ENCODE measurements at places on chromosomes 13 and 19.
A peak's percentile ranks its signal among the peaks of the same experiment; 100 is the strongest.

GRCh38 chr13:110215606-110216005 is 91.4 kb downstream of the COL4A1 start:
- no peak overlapping the region for H3K27ac ChIP-seq
- DNase-seq: no peak
- H3K4me1 ChIP-seq: no peaks in the 10 kb centered on the region
- H3K36me3 ChIP-seq: peaks cover 5% of the 10 kb centered on the region

- H3K4me3 ChIP-seq: no peak overlapping the region
- H3K4me1 ChIP-seq: peaks cover 32% of the 10 kb centered on the region
- H3K27me3 ChIP-seq: no peaks in the 10 kb centered on the region
- no peak for DNase-seq
- H3K36me3 ChIP-seq: peaks cover 1% of the 10 kb centered on the region
Observed at GRCh38 chr19:46953955-46954501, 65.6 kb upstream of the NPAS1 start.

DNA sequence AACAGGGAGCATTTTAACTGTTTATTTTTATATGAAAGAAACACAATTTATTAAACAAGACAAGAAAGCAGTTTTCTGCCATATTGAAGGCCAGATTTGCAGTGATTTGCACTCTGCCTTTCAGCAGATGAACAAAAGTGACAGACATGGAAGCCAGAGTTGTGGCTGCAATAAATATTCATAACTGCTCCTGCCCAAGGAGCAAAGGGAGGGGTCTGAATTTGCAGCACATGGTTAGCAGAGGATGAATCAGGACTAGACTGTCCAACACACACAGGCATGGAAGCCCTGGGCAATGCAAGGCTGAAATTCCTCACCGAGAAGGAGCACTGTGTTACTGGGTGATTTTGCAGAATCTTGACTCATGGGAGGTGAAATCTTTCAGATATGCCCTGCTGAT is 418.2 kb downstream of the DCT start:
- no peaks in the 10 kb centered on the region for H3K36me3 ChIP-seq
- DNase-seq: no peak
- no peak overlapping the region for H3K27ac ChIP-seq

DNA sequence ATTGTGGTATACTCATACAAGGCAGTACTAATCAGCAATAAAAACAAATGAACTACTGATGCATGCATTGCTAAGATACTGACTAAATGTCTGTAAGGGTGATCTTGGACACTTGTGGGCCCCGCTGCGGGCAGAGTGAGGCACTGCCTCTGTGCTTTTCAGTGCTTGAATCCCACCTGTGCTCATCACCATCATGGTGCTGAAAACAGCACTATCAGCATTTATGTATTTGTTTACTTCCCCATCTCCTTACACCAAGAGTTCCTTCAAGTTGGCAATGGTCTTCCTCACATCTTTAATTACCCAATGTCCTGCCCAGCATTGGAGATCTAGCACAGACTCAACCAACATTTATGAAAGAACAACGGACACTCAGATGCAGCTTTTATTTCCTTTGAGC is 193.7 kb upstream of the RFC3 start:
- no peak for DNase-seq
- H3K27ac ChIP-seq: no peak overlapping the region
- no peak overlapping the region for H3K4me3 ChIP-seq
- no peaks in the 10 kb centered on the region for H3K27me3 ChIP-seq
- H3K36me3 ChIP-seq: no peaks in the 10 kb centered on the region

- H3K27ac ChIP-seq: no peak overlapping the region
- H3K27me3 ChIP-seq: no peaks in the 10 kb centered on the region
- peaks cover 5% of the 10 kb centered on the region for H3K36me3 ChIP-seq
Observed at GRCh38 chr19:5078182-5078581, 109.3 kb downstream of the KDM4B start.

- H3K27me3 ChIP-seq: no peaks in the 10 kb centered on the region
- DNase-seq: no peak
- no peaks in the 10 kb centered on the region for H3K4me1 ChIP-seq
- H3K36me3 ChIP-seq: no peaks in the 10 kb centered on the region
- H3K4me3 ChIP-seq: no peak overlapping the region
Observed at GRCh38 chr19:33134571-33135041, 2.7 kb downstream of the WDR88 start.

DNA sequence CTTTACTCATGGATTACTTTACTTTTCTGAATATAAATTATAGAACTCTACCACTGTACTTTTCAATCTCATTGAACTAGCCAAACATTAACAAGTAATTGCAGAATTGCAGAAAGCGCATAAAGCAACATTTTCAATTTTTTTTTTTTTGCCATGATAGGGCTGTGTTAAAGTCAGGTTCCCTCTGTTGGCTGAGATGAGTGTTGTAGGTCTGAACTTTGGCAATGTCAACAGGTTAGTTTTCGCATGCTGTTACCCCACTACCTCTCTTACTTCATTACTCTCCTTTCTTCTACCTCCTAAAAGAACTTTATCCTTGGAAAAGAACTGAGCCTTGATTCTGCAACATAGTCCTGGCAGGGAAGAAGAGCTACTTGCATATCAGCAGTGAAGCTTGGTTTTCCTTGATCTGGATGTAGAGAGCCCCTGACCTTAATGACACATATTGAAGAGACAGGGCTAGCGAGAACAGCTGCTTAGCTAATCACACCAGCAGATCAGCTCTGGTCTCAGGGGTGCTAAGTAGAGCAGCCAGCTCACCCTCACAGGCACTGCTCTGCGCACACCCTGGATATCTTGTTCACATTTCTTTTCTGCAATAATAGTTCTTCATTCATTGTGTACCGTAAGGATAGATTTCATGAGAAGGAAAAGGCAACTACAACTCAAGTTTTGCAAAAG is 119.5 kb downstream of the FLT1 start:
- H3K36me3 ChIP-seq: no peaks in the 10 kb centered on the region
- H3K4me3 ChIP-seq: no peak overlapping the region
- H3K27ac ChIP-seq: no peak overlapping the region
- no peaks in the 10 kb centered on the region for H3K27me3 ChIP-seq
- no peak for DNase-seq
- H3K4me1 ChIP-seq: no peaks in the 10 kb centered on the region

GRCh38 chr13:50131920-50132903 is 117.0 kb downstream of the KCNRG start:
- DNase-seq: no peak
- H3K27ac ChIP-seq: no peak overlapping the region
- H3K4me1 ChIP-seq: peaks cover 9% of the 10 kb centered on the region

- H3K36me3 ChIP-seq: no peaks in the 10 kb centered on the region
- DNase-seq: no peak
- no peaks in the 10 kb centered on the region for H3K27me3 ChIP-seq
- peaks cover 13% of the 10 kb centered on the region for H3K4me1 ChIP-seq
Observed at GRCh38 chr13:33490461-33491327, 205.1 kb upstream of the STARD13 start.

DNA sequence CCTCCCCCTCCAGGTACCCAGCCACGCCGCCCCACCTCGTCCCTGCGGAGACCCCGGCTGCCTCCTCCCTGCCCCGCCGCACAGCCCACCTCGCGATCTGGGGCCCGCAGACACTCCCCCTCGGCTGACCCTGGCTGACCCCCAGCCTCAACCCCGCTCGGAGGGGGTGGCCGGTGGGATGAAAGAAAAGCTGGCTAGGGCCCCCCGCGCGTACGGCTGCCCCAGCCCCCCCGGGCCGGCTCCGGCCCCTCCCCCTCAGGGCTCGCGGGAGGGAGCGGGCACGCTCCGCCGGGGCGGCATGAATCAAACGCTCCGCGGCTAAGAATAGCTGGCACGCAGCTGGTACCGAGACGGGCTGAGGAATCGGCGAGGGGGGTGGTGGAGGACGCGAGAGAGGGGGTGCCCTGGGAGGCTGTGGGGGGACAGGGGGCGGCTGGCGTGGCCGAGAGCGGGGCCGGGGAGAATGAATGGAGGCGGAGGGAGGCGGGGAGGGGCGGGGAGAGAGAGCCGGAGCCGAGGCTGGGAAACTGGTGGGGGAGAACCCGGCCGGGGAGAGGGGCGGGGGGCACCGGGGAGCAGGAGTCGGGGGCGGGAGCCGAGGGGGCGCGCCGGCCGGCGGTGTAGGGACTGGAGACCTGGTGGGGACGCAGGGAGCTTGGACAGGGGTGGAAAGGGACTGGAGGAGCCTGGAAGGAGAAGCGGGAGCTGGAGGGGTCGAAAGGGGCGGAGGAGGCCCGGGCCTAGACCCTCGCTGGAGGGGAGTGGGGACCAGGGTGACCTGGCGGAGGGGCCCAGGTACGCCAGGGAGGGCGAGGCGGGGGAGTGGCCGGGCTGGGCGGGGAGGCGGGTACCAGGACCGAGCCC is 1.1 kb downstream of the SHANK1 start:
- no peak overlapping the region for H3K27ac ChIP-seq
- H3K36me3 ChIP-seq: no peaks in the 10 kb centered on the region
- H3K4me1 ChIP-seq: peaks cover 7% of the 10 kb centered on the region
- DNase-seq: no peak
- H3K27me3 ChIP-seq: peaks cover 31% of the 10 kb centered on the region

- no peaks in the 10 kb centered on the region for H3K27me3 ChIP-seq
- peaks cover 6% of the 10 kb centered on the region for H3K4me1 ChIP-seq
- H3K4me3 ChIP-seq: no peak overlapping the region
- no peak for DNase-seq
- no peaks in the 10 kb centered on the region for H3K36me3 ChIP-seq
Observed at GRCh38 chr19:45804959-45805230, 10.2 kb downstream of the RSPH6A start.

GRCh38 chr19:739998-740715 is 10.8 kb upstream of the MISP start:
- no peaks in the 10 kb centered on the region for H3K4me1 ChIP-seq
- H3K36me3 ChIP-seq: no peaks in the 10 kb centered on the region
- no peaks in the 10 kb centered on the region for H3K27me3 ChIP-seq

GRCh38 chr19:19540715-19541515 is 2.9 kb downstream of the CILP2 start:
- no peaks in the 10 kb centered on the region for H3K36me3 ChIP-seq
- peak overlapping the region; percentile 25 for H3K4me3 ChIP-seq
- H3K27ac ChIP-seq: no peak overlapping the region
- H3K27me3 ChIP-seq: peaks cover 39% of the 10 kb centered on the region
- H3K4me1 ChIP-seq: peaks cover 8% of the 10 kb centered on the region

GRCh38 chr13:33213024-33213768 is 72.4 kb downstream of the STARD13 start:
- peaks cover 57% of the 10 kb centered on the region for H3K4me1 ChIP-seq
- DNase-seq: no peak
- H3K36me3 ChIP-seq: peaks cover 3% of the 10 kb centered on the region
- peak overlapping the region; percentile 16 for H3K4me3 ChIP-seq

DNA sequence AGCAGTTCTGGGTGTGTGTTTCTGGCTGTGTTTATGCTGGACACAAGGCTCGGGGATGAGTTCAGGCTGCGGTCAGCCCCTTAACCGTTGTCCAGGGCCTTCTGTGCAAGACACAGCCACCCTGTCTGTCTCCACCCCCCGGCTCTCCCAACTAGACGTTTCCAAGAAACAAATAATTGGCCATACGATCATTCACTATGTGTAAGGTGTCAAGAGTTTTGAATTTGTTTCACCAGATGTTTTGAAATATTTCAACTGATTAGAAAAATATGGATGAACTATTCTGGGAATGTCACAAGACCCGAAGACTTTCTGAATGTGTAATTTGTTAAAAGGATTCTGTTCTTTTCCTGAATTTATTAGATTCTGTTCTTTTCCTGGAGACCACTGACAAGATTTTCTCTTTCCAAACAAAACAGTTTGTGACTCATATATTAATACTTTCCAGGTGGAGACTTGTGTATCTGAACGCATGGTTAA is 318.2 kb downstream of the MYO16 start:
- no peak overlapping the region for H3K4me3 ChIP-seq
- no peak overlapping the region for H3K27ac ChIP-seq
- peaks cover 2% of the 10 kb centered on the region for H3K4me1 ChIP-seq
- H3K27me3 ChIP-seq: no peaks in the 10 kb centered on the region

DNA sequence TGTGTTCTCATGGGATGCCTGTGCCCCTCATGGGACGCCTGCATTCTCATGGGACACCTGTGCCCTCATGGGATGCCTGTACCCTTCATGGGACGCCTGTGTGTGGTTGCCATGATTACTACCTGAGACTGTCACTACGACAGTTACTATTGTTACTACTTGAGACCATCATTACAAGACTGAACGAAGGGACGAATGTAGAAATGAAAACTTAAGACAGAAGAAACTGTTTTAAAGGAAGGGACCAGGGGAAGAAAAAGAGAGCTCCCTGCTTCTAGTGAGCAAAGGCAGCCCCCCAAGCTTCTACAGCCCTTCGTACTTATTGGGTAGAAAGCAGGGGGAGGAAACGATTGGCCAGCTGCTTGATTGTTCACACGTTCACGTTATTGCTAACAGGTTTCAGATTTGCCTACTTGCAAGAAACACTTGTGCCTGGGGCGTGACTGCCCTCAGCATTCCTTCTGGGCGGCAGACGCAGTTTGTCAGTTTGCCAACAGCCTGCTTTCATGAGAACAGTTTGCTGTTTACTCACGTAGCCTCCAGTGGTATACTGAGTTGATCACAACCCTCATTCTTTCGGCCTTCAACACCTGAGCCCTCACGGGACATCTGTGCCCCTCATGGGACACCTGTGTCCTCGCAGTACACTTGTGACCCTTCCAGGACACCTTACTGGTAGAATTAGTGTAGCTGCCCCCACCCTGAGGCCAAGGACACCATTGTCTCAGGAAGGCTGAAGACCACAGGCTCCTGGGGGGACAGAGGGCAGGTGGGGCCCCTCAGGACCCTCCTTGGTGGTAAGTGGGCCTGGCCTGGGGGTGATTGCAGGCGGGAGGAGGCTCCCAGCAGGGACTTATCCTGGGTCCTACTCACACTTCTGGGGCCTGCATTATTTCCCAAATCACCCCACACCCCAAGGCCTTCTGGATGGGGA is 2.5 kb upstream of the S1PR4 start:
- peak overlapping the region; percentile 25 for H3K4me3 ChIP-seq
- peak overlapping the region; percentile 95 for H3K27ac ChIP-seq
- DNase-seq: peak; percentile 72
- H3K4me1 ChIP-seq: peaks cover 36% of the 10 kb centered on the region
- H3K27me3 ChIP-seq: no peaks in the 10 kb centered on the region

- peak overlapping the region; percentile 93 for H3K27ac ChIP-seq
- peaks cover 33% of the 10 kb centered on the region for H3K4me1 ChIP-seq
- no peaks in the 10 kb centered on the region for H3K27me3 ChIP-seq
- DNase-seq: peak; percentile 72
- H3K36me3 ChIP-seq: no peaks in the 10 kb centered on the region
Observed at GRCh38 chr19:33819880-33820781, 23.5 kb downstream of the KCTD15 start.

- DNase-seq: no peak
- no peaks in the 10 kb centered on the region for H3K27me3 ChIP-seq
- H3K36me3 ChIP-seq: no peaks in the 10 kb centered on the region
- peaks cover 19% of the 10 kb centered on the region for H3K4me1 ChIP-seq
Observed at GRCh38 chr13:50678464-50679162, 164.9 kb downstream of the DLEU7 start.

DNA sequence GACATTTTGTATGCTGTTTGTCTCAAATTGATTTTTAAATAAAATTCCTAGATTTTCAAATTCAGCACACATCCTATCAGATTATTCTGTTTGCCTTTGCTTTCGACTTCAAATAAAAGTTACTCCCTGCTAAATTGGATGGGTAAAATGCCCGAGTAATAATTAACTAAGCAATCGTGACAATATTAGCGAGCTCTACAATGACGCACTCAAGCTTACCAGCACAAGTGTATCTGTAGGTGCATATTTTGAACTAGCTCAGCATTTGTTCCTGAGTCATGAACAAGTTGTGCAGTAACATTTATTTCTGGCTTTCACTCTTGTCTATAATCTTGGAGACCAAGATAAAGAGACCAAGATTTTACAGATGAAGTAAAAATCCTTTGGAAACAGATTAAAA is 113.4 kb downstream of the UBL3 start:
- no peak for DNase-seq
- peaks cover 11% of the 10 kb centered on the region for H3K4me1 ChIP-seq
- H3K4me3 ChIP-seq: no peak overlapping the region

- H3K27ac ChIP-seq: no peak overlapping the region
- no peaks in the 10 kb centered on the region for H3K4me1 ChIP-seq
- H3K4me3 ChIP-seq: no peak overlapping the region
- H3K36me3 ChIP-seq: peaks cover 13% of the 10 kb centered on the region
- no peak for DNase-seq
Observed at GRCh38 chr13:40803316-40803715, 13.9 kb downstream of the SLC25A15 start.

All from keratinocyte (primary cell).